Activated T-cell treated with anti-CD3 and anti-CD28 coated beads for 24 hours (primary cell): ENCODE measurements at places on chromosomes 6 and 20.

DNA sequence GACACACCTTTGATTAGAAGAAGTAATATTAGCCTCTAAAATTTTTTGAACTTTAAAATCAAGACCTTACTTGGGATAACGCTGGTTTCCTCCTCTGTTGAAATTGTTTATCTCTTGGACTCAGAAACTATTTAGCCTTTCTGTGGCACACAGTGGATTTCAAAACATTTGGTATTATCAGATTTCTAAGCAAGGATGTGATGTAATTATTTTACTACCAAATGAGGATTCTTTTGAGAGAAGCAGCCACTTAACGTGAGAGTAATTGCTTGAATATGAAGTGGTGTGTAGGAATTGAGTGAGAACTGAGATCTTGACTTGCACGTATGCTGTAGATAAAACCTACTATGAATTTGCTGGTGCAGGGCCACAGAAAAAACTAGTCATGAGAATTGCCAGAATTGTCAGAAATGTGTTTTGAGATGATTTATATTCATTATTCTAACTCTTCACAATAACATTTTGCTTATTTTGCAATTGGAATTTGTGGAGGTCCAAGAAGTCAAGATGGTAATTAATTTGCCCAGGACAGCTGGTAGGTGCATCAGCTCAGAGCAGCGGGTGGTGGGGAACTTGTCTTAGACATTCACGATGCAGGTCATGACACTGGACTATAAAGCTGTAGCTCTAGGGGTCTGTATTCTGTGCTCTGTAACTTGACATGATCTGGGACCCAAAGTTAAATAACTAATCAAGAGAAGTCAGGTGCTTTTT is 53.4 kb downstream of the AKAP12 start:
- DNase-seq, result no peak

- DNase-seq, result no peak
Measured at GRCh38 chr6:11774426-11774825, 4.2 kb downstream of the ADTRP start.

DNA sequence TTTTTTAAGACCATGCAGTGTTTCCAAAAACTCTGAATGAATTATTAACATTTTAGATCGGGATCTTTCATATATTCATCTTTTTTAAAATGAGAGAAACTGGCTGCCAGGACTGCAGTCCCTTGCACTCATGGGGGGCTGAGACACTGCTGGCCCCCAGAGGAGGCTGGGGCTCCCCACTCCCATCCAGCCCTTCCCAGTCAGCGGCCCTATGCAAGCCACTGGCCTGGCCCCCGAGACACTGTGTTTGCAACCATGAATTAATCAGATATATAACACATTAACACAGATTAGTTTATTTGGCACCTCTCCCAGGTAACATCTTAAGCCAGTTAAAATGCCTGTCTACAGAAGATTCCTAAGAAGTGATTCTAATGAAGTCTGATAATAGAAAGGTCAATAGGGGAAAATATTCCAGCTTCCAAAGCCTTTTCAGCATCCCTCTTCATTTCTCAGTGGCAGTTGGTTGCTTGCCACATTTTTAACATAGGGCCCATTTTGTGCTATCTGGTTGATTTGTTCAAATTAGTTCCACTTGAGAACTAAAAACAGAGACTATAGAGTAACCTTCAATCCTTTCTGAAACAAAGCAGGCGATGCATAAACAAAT is 184.4 kb upstream of the FBXL4 start:
- no peak for DNase-seq

GRCh38 chr6:128990360-128990759 is 107.4 kb downstream of the LAMA2 start:
- DNase-seq, result no peak

- no peak for DNase-seq
Measured at GRCh38 chr6:3895312-3895653, 46.1 kb downstream of the FAM50B start.

- DNase-seq, result no peak
Measured at GRCh38 chr6:16301511-16301910, 63.1 kb downstream of the GMPR start.

- no peak for DNase-seq
Measured at GRCh38 chr6:114707081-114707620, 364.3 kb upstream of the HS3ST5 start.

DNA sequence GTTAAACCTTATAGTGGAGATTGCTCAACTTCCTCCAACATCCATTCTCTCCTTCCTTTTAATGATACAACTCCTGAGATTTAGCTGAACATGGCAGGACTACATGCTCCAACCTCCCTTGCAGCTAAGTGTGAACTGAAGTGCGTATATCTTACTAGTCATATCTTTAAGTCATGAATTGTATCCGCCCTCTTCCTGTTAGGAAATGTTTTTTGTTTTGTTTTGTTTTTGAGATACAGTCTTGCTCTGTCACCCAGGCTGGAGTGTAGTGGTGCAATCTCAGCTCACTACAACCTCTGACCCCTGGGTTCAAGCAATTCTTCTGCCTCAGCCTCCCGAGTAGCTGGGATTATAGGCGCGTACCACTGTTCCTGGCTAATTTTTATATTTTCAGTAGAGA is 8.8 kb upstream of the OSTM1 start:
- no peak for DNase-seq

- DNase-seq, result no peak
Measured at GRCh38 chr6:1613688-1614447, 4.2 kb downstream of the FOXC1 start.

- no peak for DNase-seq
Measured at GRCh38 chr20:50220894-50221365, 30.3 kb downstream of the CEBPB start.

GRCh38 chr6:128057541-128057940 is 156.7 kb upstream of the THEMIS start:
- no peak for DNase-seq

DNA sequence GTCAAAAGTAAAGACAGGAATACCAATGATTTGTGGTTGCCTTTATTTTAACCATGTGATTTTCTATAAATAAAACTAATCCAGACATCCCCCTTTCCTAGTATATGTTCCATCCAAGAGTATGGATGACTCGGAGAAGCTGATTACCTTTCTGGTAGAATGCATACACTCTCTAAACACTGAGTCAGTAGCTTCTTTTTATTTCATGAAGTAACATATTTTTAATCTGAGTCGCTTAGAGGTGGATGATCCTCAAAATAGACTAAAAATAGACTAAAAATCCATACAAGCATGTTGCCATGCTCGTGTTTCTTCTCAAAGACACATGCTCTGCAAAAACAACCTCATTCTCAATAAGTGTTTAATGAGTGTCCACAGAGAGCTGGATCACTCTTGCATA is 263.7 kb downstream of the COL12A1 start:
- DNase-seq, result no peak

GRCh38 chr20:1209447-1210387 is 6.5 kb downstream of the C20orf202 start:
- DNase-seq, result no peak

- no peak for DNase-seq
Measured at GRCh38 chr6:151440930-151441329, 11.0 kb downstream of the RMND1 start.
